Fibroblast of upper back skin (primary cell): ENCODE measurements at places on chromosomes 4 and X.

DNA sequence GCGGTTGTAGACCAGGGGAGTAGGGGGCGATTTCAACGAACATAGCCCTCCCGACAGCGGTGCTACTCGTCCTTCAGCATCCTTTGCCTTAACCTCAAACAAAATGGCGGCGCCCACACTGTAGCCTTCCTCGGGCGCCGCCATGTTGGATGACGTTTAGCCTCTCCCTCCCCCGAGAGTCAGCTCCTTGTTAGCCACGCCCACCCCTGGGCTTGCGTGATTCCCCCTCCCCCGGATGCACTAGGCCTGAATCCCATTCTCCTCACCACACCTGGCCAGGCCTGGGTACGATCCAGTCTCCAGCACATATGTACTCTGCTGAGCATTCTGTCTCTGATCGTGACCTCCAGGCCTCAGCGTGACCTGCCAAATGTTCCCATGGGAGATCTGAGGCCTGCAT is 49.0 kb upstream of the ZNF157 start:
- DNase-seq: peak; percentile 57

- DNase-seq: no peak
Observed at GRCh38 chrX:55210931-55211677, 9.0 kb upstream of the PAGE5 start.

DNA sequence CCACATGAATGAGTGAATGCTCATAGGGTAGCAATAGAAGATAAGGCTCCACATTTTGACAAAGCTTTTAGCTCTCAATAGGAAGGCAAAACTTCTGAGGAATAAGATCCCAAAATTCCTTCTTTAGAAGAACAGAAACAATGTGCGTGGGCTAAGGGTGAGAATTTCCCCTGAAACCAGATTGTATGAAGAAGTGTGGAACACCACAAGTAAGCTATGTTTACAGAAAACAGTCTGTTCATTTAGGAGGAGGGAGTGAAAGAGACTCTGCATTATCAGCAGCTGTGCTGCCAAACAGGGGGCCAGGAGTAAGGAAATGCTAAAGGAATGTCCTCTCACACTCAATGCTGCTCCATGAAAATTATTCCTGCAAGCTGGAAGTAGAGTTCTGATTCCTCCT is 851.6 kb downstream of the CENPC start:
- DNase-seq: no peak

GRCh38 chr4:100746141-100746739 is 228.4 kb upstream of the EMCN start:
- DNase-seq: no peak

DNA sequence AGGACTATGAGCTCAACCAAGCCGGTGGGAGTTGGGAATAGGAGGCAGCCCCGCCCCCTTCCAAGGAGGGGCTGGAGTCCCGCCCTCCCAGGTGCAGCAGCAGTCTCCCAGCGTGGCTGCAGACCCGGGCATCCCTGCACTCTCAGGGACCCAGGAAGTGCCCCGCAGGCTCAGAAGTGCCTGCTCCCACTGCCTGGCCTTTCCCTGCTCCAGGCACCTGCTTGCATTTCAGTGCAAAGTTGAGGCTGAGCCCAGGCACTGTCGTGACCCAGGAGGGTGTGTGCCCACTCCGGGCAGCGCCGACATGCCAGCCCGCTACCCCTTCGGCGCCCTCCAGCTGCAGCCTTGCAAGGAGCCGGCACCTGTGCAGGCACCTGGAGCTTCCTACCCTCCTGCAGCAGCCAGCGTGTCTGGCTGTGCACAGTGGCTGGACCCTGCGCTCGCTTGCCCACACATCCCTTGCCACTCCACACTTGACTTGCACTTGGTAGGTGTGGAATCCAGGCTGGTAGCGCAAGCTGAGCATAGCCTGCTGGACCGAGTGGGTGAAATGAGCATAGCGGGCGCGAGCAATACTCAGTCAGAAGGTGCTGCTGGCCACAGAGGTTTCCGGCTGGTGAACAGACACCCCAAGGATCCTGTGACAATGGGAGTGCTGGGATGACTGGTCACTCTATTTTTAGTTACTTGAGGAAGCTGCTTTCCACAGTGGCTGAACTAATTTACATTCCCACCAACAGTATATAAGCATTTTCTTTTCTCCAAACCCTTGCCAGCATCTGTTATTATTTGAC is 236.3 kb downstream of the PCDH10 start:
- DNase-seq: no peak

DNA sequence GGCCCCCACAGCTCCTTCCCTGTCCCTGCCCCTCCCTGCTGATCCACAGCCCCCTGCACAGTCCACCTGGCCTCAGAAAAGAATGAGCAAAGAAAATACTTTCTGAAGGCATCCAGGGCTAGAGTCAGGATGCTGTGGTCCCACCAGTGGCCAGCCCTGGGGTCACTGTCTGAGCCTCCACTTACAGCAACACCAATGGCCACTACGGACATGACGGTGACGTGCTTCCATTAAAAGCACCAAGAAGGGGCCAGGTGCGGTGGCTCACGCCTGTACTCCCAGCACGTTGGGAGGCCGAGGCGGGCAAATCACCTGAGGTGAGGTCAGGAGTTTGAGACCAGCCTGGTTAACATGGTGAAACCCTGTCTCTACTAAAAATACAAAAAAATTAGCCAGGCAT is 4.0 kb downstream of the JAKMIP1 start:
- DNase-seq: no peak

GRCh38 chr4:104494185-104494584 is 509 bp downstream of the CXXC4 start:
- DNase-seq: no peak

- DNase-seq: no peak
Observed at GRCh38 chr4:26163425-26164362, 157.1 kb upstream of the RBPJ start.
